ENCODE measurements at places on chromosomes 11 and 22.
A peak's percentile ranks its signal among the peaks of the same experiment; 100 is the strongest.

DNA sequence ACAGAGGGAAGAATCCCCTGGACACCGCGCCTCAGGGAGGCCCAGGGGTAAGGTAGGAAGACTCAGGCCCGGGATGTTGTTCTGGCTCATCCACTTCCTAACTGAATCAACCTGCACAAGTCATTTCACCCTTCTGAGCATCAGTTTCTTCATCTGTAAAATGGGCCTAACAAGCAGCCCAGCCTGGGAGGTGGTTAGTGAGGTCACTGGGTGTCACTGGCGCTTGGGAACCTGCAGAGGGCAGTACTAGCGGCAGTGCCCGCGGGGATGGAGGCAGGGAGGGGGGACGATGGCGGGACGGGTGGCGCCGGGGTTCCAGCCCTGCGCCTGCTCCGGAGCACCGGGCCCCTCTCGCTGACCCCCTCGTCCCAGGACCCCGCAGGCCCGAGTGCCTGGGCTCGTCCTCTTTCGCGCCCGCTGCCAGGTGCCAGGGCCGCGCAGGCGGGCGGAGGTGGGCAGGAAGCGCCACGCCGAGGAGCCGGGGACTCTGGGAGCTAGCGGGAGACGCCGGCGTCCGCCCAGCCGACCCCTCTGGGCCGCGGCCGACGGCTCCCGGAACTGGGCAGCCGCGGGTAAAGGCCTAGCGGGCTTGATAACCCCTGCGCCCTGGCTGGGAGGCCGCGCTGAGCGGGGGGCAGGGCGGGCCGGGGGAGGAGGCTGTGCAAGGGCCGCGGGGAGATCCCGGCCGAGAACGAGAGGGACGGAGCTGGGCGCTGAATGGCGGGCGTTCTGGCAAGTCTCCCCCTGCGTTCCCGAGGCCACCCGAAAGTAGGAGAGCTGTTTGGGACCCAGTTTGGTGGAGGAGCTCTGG, at the start of gene NLRX1:
TSS of gene NLRX1 (plus strand) at position 255 of the 811 bp plus-strand sequence. CDS start 2,679 bp downstream, outside the sequence.
- H3K4me3 ChIP-seq, result peak within 1 kb of the TSS; percentile 69
- DNase-seq, result peak; percentile 81
- H3K27me3 ChIP-seq, result no peaks in the 10 kb centered on the region
- H3K4me1 ChIP-seq, result no peaks in the 10 kb centered on the region

DNA sequence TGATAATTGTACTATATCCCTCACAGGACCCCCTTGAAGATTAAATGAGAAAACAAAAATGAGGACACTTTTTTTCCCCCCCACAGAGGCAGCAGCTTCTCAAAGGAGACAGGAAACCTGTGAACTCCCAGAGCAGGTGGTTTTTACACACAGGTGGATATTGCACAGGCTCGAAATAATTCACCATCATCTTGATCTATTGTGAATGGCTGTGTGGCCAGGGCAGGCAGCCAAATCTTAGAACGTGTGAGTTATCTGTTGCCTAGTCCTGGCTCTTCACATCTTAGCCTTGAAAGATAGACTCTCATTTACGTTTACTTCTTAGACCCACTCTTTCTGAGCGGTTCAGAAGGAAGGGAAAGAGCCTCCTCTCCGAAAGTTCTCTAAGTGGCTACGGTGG, 23.5 kb downstream of the PPFIBP2 start:
- H3K36me3 ChIP-seq, result no peaks in the 10 kb centered on the region
- peaks cover 92% of the 10 kb centered on the region for H3K27me3 ChIP-seq
- no peak overlapping the region for H3K27ac ChIP-seq
- no peak overlapping the region for H3K4me3 ChIP-seq

- no peak for DNase-seq
- no peak overlapping the region for H3K27ac ChIP-seq
- peaks cover 6% of the 10 kb centered on the region for H3K4me1 ChIP-seq
- no peak overlapping the region for H3K4me3 ChIP-seq
- peaks cover 3% of the 10 kb centered on the region for H3K36me3 ChIP-seq
- H3K27me3 ChIP-seq, result no peaks in the 10 kb centered on the region
Observed at GRCh38 chr22:40665312-40665711, 14.0 kb upstream of the MCHR1 start.

GRCh38 chr11:58629857-58630256, 7.4 kb downstream of the CNTF start:
- peaks cover 24% of the 10 kb centered on the region for H3K4me1 ChIP-seq
- no peak overlapping the region for H3K27ac ChIP-seq
- no peaks in the 10 kb centered on the region for H3K27me3 ChIP-seq
- peaks cover 16% of the 10 kb centered on the region for H3K36me3 ChIP-seq
- peak; percentile 27 for DNase-seq
- H3K4me3 ChIP-seq, result no peak overlapping the region

- DNase-seq, result peak; percentile 78
- H3K36me3 ChIP-seq, result no peaks in the 10 kb centered on the region
- H3K4me1 ChIP-seq, result no peaks in the 10 kb centered on the region
- no peak overlapping the region for H3K27ac ChIP-seq
- H3K4me3 ChIP-seq, result no peak overlapping the region
- peaks cover 89% of the 10 kb centered on the region for H3K27me3 ChIP-seq
Observed at GRCh38 chr22:22884010-22884887, 3.4 kb upstream of the IGLL5 start.

GRCh38 chr11:94730153-94730552, 38.0 kb upstream of the AMOTL1 start:
- H3K27ac ChIP-seq, result no peak overlapping the region
- DNase-seq, result no peak
- no peaks in the 10 kb centered on the region for H3K36me3 ChIP-seq
- H3K27me3 ChIP-seq, result no peaks in the 10 kb centered on the region
- H3K4me1 ChIP-seq, result peaks cover 11% of the 10 kb centered on the region
- no peak overlapping the region for H3K4me3 ChIP-seq

DNA sequence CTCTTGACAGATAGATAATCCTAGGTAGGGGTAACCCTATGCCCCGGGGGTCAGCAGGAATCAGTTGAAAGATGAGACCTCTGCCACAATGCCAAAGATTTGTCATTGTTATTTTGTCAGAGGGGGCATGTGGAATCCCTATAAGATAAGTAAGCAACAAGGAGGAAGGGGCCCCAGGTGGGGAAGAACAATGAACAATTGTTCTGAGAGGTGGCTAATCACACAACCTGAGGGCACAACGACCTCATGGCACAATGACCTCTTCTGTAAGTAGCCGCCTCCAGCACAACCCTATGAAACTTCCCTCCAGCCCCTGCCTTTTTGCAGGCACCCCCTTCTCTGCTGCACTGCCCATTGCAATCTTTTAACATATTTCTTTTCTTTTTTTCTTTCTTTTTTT, 11.8 kb upstream of the FBLN1 start:
- H3K4me1 ChIP-seq, result no peaks in the 10 kb centered on the region
- H3K27me3 ChIP-seq, result peaks cover 20% of the 10 kb centered on the region
- H3K36me3 ChIP-seq, result no peaks in the 10 kb centered on the region
- no peak overlapping the region for H3K27ac ChIP-seq

GRCh38 chr11:63937713-63938478, 906 bp upstream of the NAA40 start:
- H3K27ac ChIP-seq, result peak overlapping the region; percentile 77
- DNase-seq, result peak; percentile 69
- H3K36me3 ChIP-seq, result peaks cover 27% of the 10 kb centered on the region
- H3K27me3 ChIP-seq, result no peaks in the 10 kb centered on the region

GRCh38 chr11:10991393-10991792, 133.5 kb upstream of the ZBED5 start:
- DNase-seq, result no peak
- no peaks in the 10 kb centered on the region for H3K27me3 ChIP-seq
- H3K36me3 ChIP-seq, result no peaks in the 10 kb centered on the region
- peaks cover 15% of the 10 kb centered on the region for H3K4me1 ChIP-seq
- H3K4me3 ChIP-seq, result no peak overlapping the region
- H3K27ac ChIP-seq, result no peak overlapping the region

DNA sequence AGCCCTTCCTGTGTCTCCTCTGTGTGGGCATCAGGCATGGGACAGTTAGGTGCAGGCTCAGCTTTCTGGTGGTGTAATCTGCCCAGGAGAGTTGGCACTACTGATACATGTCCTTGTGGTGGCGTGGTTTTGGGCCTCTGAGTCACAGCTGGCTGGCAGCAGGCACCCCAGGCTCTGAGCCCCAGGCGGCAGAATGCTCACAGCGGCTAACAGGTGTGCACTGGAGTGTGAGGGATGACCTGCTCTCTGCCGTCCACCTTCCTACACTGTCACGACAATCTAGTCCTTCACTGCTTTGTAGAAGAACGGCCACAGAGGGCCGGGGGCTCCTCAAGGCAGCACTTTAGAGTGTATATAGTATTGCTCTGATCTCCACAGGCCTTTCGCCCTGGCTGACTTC, 100.3 kb upstream of the PITPNB start:
- H3K36me3 ChIP-seq, result no peaks in the 10 kb centered on the region
- no peaks in the 10 kb centered on the region for H3K4me1 ChIP-seq
- peaks cover 69% of the 10 kb centered on the region for H3K27me3 ChIP-seq
- DNase-seq, result no peak
- no peak overlapping the region for H3K4me3 ChIP-seq

DNA sequence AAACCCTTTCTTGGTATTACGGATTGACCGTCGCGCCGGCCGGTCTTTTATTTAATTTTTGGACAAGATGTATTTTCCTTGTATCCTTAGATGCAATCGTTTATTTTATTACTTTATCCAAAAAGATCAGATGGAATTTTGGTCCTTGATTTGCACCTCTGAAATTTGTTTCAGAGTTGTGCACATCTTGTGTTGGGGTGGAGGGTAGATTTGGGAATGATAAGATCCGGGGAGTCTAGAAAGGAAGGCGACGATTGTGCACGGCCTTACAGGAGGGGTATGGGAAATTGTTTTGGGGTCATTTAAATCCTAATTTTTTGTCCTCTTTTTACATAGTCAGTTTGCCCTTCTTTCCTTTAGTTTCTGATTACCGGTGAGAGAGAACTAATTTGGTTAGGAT, 1.4 kb downstream of the KDM2A start:
- H3K36me3 ChIP-seq, result peaks cover 54% of the 10 kb centered on the region
- peak overlapping the region; percentile 86 for H3K27ac ChIP-seq
- DNase-seq, result no peak
- H3K4me1 ChIP-seq, result no peaks in the 10 kb centered on the region

DNA sequence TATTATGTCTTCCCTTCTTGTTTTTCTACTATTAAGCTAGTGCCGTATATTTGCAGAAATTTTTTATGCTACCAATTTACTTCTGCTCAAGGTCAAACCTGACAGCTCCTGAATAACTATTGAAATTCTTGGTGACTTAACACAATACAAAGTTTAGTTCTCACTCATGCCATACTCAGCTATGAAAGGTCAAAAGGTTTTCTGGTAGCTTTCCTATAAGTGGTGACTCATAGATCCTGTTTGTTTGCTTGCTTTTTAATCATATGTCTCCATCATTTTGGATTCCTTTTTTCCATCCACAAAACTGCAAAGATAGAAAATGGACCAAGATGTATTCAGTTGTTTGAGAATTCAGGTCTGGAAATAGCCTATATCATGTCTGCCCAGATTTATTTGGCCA, 855.8 kb upstream of the LRRC4C start:
- no peaks in the 10 kb centered on the region for H3K27me3 ChIP-seq
- H3K4me3 ChIP-seq, result no peak overlapping the region
- no peak for DNase-seq
- H3K36me3 ChIP-seq, result no peaks in the 10 kb centered on the region

- no peak overlapping the region for H3K4me3 ChIP-seq
- DNase-seq, result no peak
- no peaks in the 10 kb centered on the region for H3K4me1 ChIP-seq
- H3K36me3 ChIP-seq, result no peaks in the 10 kb centered on the region
- H3K27me3 ChIP-seq, result peaks cover 88% of the 10 kb centered on the region
Observed at GRCh38 chr22:22587577-22588188, 28.6 kb upstream of the PRAME start.

GRCh38 chr22:45006111-45006963, 3.5 kb downstream of the PHF21B start:
- peaks cover 76% of the 10 kb centered on the region for H3K27me3 ChIP-seq
- no peak overlapping the region for H3K27ac ChIP-seq
- H3K4me3 ChIP-seq, result no peak overlapping the region
- DNase-seq, result no peak
- peaks cover 11% of the 10 kb centered on the region for H3K36me3 ChIP-seq

DNA sequence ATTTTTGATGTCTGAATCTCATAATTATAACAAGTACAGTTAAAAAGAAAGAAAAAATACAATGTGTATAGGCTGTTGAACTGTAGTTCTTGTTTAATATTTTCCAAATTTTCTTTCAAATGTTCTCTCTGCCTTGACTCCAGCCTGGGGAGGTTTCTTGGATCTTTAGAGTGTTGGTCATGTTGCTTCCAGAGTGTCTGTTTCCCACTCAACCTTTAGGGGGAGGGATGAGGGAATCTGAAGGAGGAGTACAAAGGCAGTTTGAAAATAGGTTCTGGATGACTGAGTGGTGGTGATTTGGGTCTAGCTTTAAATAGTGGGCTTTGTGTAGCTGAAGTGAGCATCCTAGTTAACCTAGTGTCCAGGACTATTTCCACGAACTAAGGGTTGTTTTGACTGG, 2.0 kb downstream of the CTNND1 start:
- H3K27ac ChIP-seq, result peak overlapping the region; percentile 99
- peak overlapping the region; percentile 88 for H3K4me3 ChIP-seq
- peaks cover 41% of the 10 kb centered on the region for H3K4me1 ChIP-seq
- no peak for DNase-seq

DNA sequence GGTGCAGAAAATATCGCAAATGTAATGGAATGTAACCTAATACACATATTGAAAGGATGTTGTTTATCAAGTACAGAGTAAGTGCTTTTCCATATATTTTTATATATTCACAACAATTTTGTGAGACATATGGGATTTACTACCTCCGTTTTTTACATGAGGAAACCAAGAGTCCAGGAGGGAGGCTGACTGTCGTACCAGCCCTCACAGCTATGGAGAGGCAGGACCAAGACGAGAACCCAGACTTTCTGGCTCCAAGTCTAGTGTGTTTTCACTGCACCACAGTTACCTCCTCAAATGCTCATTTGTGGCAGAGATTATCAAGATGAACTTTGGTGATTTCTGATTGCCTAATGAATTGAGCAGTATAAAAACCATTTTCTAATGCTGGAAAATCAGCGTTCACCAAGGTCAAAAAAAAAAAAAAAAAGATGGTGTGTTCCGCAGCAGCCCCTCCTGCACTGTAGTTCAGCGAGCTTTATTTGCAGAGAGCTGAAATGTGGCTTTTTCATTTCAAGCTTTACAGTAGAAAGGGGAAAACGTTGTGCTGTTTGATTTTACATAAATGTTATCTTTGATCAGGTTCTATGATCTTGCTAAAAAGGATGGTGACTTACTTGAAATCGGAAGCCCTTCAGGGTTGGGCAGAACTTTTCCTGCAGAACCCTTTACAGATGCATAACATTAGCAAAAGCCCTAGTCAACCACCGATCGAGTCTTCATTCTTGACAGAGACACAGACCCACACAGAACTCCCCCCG, 44.7 kb upstream of the WEE1 start:
- H3K4me1 ChIP-seq, result peaks cover 35% of the 10 kb centered on the region
- no peaks in the 10 kb centered on the region for H3K27me3 ChIP-seq
- DNase-seq, result no peak

DNA sequence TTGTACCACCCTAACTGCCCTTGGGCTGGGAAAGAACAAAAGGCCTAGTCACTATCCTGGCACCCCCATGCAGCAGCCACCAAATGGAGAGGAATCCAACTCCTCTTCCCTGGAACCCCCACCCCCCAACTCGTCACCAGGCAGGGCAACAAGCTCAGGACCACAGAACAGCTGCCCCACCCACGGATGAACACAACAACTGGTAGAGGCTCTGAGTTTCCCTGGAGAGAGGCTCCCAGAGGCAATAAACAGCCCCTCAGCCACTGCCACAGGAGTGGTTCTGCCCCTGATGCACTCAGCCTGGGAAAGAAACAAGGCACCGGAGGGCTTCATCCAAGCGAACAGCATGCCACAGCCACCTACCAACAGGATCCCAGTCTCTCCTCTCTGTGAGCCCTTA, 778.4 kb upstream of the FAT3 start:
- no peaks in the 10 kb centered on the region for H3K4me1 ChIP-seq
- no peak overlapping the region for H3K4me3 ChIP-seq
- no peak for DNase-seq
- H3K27ac ChIP-seq, result no peak overlapping the region

- H3K4me1 ChIP-seq, result no peaks in the 10 kb centered on the region
Observed at GRCh38 chr11:20277014-20277413, 86.5 kb upstream of the HTATIP2 start.
